ENCODE measurements at places on chromosomes 5 and 9. TPM values are rescaled to one million over a fixed set of nuclear protein-coding genes. Genes with fewer than 3 reads are reported as not detected.
A peak's percentile ranks its signal among the peaks of the same experiment; 100 is the strongest.

KIAA0825 gene
- 3.3 TPM for total RNA-seq

NFIL3 gene
- total RNA-seq: 50.8 TPM

DNA sequence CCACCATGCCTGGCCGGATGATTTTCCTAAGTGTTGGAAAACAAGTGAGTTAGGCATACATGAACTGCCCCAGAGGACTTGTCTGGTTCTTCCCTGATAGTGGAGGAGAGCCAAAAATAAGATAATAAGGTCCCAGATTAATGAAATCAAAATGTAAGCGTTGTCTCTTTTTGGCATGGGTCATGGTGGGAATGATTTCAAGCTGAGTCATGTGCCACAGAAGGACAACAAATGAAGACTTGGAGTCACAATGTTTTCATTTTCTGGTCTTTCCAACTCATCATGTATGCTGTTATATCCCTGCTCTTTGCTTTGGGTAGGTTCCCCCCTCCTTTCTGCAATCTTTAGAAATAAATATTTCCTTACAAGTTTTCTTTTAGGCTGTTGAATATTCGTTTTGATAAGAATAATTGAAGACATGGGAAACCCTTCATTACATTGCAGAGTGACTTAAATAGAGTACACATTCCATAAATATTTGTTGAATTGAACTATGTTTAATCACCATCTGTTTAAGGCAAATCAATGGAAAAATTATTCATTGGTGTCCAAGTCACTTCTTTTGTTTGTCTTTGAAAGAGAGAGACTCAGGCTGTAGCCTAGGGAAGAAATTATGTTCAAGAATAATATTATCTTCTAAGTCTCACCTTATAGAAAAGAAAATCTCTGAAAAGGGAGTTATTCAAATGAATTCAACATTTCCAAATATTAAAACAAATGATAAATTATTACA, 196.3 kb downstream of the CSNK1G3 start:
- peak; percentile 61 for DNase-seq

GRCh38 chr5:171496456-171496855, 77.0 kb downstream of the FGF18 start:
- no peak for DNase-seq

DNA sequence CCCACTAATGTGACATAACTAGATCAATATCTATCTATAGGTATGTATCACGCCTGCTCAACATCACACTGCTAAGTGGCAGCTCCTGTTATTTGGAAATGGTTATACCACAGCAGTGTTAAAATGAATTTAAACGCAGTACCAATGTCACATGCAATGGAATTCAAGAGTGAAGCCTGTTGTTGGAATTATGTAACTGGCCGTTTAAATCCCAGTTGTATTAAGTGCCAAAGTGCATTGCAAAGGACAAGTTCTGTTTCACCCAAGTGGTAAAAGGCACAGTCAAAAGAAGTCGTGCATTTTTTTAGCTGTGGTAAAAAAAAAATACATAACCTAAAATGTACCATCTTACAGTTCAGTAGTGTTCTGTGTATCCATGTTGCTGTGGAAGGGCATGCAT, 4.3 kb downstream of the NTRK2 start:
- DNase-seq: no peak

DNA sequence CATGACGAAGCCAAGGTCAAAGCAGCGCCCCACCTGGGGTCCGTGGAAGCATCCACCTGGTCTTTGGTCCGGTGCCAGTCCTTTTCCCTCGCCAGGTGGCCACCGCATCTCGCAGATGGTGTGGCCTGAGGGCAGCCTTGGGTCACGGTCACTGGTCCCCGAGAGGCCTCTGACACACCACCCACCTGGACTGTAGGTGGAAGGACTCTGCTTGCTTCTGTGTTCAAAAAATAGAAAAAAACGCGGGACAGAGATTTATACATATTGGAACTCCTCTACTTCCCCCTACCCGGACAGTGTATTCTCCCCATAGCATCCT, 466 bp upstream of the TTC39B start:
- DNase-seq: no peak

DNA sequence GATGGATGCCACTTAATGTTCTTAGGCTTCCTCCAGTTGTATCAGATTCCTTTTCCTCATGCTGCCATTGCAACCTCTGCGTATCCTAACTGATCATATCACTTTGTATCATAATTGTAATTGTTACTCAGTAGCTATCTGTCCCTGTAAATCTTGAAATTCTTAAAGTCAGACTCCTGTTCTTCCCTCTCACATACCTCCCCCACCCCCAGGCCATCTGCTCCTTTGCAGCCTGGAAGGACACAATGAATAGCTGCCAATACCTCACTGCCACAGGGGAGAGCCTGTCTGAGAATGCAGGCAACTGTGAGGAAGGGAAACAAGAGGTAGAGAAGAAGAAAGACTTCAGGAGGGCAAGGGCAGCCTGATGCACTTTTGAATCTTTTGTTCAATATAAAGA, 228.5 kb downstream of the ENC1 start:
- DNase-seq: no peak

Measured in renal cortical epithelial cell (primary cell).